ENCODE measurements at places on chromosomes 7 and 10.

- DNase-seq: no peak
These were observed 30.3 kb upstream of the ATXN7L1 start for GRCh38 chr7:105906695-105907094.

DNA sequence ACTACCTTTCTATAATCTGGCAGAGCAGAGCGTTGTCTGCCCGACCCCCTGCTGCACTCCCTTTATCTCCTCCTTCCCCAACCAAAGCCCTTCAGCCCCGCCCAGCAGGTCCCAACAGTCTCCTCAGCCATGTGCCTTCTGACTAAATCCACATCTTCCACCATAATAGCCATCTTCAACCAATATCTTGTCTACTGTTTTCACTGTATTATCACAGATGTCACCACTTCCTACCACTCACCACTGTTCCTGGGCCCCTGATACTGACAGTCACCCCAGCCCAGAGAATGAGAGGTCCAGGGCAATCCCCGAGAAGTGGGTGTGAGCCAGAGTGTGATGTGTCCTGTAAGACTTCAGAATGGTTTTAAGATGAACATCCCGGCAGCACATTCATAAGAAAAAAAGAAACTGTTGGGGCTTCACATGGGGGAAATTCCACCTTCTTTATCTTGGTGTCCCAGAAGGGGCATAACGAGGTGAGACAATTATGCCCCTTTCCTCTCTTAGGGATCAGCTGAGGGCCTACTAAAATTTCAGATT lies 25.3 kb downstream of the CCDC6 start:
- no peak for DNase-seq

DNA sequence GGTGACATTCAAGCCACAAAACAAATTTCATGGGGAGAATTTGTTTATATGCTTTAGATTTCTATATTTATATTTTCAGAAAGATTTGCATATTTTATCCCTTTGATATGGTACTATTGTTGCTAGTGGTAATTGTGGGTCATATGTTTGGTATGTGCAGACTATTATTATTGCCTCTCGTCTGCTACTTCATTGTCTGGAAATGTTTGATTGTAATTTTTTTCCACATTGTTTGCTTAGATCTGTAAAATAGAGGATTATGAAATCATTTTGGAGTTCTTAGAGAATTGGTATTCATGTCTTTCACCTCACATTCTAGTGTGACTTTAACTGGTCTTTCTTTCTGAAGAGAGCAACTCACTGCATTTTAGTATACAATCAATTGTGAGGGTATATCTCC lies 44.7 kb downstream of the MYO3A start:
- DNase-seq: no peak

DNA sequence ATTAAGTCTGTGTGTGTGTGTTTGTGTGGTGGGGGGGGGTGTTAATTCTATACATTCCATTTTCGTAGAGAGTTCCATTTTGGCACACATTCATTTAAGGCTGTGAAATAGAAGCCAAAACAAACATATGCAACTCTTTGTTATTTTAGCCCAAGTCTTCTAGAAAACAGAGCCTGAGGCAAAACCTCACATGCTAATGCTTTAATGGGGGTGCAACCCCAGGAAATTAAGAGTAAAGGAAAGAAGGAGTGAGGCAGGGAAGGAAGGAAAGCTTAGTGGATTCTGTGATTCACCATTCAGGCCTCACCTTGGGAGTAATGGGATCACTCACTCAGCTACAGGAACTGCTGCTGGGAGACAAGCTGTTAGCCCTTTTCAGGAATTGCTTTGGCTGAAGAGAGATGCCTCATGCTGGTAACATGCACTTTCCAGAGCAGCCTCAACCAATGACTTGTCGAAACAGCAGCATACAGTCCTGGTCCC lies 73.0 kb upstream of the CTTNBP2 start:
- no peak for DNase-seq

DNA sequence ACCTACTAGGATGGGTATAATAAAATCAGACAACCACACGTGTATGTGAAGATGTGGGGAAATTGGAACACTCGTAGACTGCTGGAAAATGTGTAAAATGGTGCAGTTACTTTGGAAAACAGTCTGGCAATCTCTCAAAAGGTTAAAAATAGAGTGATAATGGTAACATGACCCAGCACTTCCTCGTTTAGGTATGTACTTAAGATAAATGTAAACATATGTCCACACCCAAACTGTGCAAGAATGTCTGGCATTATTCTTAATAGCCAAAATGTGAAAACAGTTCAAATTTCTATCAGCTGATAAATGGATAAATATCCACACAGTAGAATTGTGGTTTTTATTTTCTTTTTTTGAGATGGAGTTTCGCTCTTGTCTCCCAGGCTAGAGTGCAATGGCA lies 272.8 kb downstream of the ZNF248 start:
- DNase-seq: no peak

DNA sequence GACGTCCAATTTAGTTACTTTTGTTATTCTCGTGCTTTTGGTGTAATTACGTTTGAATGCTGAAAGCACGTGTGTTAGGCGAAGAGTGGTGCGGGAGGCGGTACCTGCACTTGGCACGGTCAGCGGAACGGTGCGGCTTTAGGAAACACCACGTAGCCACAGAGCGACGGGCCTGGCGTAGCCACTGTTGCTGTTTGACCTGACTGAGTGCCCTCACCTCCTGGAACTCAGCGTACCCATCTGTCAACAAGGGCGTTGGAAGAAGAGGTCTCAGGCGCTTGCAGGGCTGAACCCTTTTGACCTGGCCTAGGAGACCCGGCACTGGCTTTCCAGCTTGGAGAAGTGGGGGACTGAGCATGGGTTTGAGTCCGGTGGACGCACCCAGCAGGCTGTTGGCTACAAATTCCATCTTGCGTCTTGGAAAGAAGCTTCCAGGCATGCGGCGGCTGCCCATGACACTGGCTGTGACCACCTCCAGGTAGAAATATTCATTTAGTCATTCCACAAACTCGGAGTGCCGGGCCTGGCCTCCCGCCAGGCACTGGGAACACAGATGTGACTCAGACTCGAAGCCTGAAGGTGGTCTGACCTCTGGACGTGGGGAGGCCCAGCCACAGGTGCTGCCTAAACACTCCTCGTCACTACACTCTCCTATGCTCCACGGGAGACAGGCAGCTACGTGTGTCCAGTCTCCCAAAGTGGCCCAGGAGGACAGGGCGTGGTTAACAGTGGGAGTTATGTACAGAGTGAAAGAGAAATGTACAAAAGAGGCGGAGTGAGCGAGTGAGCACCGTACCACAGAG lies 22.2 kb downstream of the FAM20C start:
- no peak for DNase-seq

- no peak for DNase-seq
These were observed 105.8 kb upstream of the NFE2L3 start for GRCh38 chr7:26046150-26046549.

DNA sequence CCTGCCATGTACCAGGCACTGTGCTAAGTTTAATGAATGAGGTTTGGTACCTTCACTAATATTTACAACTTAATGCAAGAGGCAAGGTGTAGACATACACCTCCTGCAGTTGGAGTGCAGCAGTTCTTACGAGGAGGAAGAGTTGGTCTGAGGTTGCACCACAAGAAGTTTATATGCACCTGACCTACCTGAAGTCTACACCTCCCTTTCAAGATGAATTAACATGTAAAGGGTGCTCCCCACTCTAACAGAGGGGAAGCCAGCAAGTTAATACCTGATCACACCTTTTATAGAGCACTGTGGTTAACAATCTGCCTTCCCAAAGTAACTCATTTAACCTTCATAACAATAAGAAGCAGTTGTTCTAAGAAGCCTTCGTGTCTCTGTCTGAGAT lies 120.0 kb downstream of the LYZL1 start:
- no peak for DNase-seq

- DNase-seq: no peak
These were observed 34.5 kb upstream of the MEOX2 start for GRCh38 chr7:15720849-15721471.

- DNase-seq: no peak
These were observed 49.6 kb upstream of the GPR158 start for GRCh38 chr10:25125201-25125611.

DNA sequence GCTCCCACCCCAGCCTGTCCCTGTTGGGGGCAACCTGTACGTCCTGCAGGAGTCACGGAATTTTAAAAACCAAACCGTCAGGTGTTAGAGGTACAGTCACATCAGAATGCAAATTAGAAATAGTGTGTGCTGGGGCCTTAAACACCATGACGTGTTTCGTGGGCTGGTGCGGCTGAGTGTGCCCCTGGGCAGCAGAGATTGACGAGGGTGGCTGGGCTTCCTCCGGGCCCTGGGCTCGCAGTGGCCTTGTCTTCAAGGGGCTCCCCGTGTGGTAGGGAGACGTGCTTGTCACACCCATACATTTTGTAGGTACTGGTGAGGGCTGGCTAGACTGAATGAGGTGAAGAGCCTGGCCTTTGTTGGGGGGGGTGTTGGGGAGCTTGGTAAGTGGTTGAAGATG lies 7.6 kb downstream of the MGMT start:
- no peak for DNase-seq

DNA sequence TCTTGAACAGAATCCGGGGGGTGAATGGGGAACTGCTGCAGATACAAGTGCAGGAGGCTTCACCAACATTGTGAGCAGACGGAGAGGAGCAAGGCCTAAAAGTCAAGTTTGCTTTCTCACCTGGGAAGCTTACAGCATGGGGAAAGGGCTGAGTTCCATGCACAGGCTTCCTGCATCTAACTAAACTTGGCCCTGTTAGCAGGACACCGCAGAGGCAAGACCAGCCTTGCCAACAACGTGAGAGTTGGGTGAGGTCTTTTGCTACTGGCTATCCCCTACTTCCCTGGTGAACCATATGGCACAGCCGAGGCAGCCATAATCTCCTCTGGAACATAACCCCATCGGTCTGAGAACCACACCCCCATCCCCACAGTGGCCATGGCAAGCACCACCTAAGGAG lies 14.2 kb upstream of the ADAM22 start:
- no peak for DNase-seq

- no peak for DNase-seq
These were observed 579.8 kb downstream of the GLRX3 start for GRCh38 chr10:130715686-130716670.

DNA sequence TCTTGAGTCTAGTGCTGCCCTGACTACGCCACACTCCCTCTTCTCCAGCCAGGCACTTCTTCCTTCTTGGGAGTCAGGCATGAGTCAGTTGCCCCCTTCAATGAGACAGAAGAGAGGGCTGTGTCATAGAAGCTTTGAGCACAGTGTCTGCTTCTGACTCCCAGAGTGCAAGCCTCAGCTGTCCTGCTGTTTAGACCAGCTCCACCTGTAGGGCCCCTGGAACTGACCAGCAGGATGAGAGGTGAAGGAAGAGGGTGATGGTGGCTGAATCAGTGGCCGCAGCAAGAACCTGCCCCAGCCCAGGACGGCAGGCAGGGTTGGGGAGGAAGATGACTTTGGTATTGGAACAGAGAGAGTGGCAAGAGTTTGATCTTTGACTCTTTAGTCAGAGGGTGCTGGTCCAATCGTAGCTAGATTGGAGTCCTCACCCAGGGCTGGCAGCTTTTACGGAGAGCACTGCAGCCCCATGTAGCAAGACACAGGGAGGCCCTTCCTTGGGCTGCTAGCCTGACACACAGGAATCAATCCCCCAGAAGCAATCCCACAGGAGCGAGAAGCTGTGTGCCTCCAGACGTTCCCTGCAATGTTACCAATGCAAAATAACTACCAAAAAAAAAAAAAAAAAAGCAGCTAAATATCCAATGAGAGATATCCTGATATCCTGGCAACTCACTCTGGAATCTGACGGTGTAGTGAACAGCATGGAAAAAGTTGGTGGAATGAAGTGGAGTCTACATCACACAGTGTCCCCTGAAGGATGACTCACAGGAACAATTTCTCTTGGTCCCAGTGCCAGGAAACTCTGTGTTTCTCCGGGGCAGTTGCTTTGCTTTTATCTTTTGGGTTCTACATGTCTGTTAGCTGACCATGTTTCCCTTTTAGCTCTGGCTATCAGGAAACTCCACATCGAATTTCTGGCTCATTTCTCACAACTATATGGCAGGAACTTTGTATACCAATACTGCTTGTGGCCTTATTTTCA lies 6.9 kb downstream of the C10orf62 start:
- DNase-seq: no peak

- DNase-seq: no peak
These were observed 77.0 kb upstream of the EEPD1 start for GRCh38 chr7:36076074-36076473.

DNA sequence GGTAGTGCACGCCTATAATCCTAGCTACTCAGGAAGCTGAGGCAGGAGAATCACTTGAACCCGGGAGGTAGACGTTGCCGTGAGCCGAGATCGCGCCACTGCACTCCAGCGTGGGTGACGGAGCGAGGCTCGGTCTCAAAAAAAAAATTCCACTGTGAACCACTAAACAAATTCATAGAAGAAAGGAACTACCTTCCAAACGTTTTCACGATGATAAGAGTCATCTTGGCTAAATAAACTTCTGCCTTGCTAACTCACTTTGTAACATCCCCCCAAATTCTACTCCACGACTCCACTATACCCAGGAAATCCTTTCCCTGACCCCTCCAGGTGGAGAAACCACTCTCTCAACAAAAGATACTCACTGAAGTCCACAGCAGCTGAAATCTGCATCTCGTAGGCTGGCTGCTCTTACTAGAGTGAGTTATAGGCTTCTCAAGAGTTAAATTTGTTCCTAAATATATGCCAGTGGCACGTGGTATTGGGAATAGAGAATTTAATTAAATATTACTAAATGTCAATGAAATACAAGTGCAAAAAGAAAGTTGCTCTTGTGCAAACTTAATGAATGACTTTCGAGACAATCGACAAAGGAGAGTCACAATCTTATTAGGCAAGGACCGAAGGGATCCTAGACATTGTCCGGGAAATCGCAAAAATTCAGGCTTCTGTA lies 1.6 kb upstream of the GTF2I start:
- DNase-seq: no peak

DNA sequence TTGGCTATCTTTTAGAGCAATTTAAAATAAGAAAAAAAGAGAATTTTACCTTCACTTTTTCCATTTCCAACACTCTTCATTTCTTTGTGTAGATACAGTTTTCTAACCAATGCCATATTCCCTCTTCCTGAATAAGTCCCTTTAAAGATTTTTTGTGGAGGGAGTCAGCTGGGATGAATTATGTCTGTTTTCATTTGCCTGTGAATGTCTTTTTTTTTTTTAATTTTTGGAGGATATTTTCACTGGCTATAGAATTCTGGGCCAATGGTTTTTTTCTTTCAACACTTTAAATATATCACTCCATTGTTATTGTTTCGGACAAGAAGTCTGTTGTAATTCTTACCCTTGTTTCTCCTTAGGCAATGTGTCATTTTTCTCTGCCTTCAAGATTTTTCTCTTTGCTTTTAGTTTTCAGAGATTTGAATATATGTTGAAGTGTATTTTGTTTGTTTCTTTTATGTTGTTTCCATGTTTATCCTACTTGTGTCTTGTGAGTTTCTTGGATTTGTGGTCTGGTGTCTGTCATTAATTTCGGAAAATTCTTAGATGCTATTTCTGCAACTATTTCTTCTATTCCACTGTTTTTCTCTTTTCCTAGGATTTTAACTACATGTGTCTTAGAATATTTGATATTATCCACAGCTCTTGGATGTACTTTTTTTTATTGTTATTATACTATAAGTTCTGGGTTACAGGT lies 20.0 kb upstream of the CXCL12 start:
- DNase-seq: no peak

DNA sequence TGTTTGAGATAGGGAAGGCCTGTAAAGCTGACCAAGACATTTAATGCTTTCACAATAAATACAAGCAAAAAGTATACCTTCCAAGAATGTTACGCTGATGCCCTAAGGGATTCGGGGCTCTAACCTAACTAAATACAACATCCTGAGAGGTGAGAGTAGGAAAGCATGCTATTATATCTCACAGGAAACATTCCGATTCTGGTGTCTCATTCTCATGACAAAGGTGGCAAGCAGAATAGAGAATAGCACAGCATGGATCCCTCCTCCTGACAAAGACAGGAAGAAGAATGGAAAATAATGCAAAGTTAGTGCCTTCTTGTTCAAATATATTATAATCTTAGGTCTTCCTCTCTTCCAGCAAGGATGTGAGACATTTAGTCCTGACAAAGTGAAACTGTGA lies 504.3 kb downstream of the TFEC start:
- DNase-seq: no peak
